ENCODE measurements at places on chromosomes 11 and 22.

- no peak for DNase-seq
Measured at GRCh38 chr22:31574055-31574670, 77.8 kb downstream of the SFI1 start.

DNA sequence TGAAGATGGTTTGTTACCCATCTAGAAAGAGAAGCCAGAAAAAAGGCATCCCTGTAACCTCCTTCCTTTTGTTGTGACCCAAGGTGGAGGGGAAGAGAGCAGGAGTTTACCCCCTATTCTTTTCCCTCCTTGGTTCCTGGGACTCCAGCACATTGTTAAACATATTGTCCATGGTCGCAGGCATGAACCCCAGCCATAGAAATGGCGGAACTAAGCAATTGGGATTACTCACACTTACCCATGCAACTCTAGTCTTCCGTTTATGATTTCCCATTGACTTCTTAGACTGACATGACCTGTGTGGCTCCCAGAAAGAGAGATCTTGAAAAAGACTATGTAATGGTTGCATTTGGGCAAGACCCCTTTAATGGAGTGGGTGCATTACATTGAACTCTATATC is 45.4 kb downstream of the OR4C46 start:
- no peak for DNase-seq

DNA sequence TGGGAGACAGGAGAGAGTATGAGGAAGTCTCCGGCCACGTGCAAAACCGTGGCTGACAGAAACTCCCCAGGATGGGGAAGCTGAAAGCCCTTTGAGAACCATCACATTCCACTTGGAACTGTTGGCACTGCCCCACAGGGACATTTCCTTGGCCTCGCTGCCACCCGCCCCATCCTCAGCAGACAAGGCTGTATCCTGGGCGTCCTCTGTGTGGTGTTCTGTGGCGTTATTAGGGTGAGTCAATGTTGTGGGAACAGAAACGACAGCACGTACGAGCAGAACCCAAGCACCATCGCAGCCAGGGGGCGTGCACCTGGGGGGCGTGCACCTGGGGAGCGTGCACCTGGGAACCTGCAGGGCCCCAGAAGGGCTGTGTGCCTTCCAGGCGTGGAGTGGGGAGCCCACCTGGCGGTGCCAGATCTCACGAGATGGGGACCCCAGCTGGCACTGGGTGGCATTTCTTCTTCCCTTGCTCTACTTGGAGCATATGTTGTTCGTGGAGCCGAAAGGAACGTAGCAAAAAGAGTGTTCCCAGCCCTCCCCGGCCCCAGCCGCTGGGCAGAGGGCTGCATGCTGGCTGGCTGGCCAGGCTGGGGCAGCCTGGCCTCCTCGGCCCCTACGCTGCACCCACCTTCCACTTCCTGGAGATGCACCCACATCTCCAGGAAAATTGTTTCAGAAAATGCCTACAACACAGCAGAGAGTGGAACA is 35.4 kb downstream of the NFAM1 start:
- DNase-seq: no peak

DNA sequence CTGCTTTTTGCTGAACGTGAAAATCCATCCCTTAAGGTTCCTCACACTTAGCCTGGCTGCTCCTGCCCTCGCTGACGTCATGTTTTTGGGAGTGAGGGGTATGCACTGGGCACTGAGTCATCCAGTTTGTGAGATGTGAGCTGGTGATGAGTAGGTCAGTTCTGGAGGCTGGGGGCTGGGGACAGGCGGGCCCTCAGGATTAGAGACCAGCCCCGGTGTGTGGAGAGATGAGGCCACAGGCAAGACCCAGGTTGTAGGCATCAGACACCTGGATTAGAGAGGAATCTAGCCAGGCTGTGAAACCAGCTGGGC is 9.2 kb downstream of the KCNC1 start:
- no peak for DNase-seq

DNA sequence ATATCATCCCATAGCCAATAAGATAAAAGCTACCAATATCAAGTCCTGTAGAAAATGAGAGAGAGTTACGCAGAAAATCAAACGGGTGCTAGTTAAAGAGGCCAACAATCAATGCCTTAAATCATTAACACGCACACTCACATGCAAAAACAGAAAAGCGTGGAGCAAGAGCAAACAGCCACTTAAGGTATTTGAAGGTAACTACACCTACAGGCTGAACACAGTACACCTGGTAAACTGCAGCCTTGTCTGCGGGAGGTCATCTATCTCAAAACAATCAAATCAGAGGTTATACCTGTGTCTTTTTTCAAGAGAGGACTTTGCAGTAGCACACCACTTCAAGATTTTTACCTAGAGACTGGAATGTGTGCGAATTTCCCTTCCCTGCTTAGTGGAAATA is 23.6 kb downstream of the SLC35F2 start:
- no peak for DNase-seq

DNA sequence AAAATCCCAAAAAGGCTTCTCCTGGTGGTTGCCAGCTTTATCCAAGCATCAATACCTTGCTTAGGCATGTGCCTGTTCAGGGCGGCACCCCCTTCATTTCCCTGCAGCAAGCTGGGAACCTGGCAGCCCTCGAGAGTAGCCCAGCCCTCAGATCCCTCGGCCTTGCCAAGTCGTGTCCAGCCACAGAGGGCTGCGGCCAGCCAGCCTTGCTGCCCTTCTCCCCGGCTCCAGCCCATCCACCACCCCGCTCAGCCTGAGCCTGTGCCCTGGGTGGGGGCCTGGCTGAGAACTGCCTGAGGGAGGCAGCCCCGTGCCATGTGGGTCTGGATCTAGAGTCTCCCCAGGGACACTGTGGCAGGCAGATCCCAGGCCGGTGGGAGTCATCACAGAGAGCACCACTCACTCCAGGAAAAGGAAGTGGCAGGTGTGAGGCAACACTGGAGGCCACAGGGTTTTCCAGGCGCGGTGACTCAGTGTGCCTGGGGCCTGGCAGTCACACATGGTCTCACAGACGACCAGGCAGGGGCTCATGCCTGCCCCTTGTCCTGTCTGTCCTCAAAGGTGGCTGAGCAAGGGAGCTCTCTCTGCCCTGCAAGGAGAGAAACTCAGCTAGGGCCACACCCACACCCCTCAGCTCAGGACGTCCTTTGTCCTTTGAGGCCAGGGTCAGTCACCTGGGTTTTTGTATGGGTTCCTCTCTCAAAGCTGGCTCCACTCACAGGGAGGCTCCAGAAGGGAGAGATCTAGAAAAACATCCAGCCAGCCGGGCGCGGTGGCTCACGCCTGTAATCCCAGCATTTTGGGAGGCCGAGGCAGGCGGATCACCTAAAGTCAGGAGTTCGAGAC is 12.2 kb upstream of the CDC42BPG start:
- peak; percentile 69 for DNase-seq

GRCh38 chr11:120929090-120929489 is 94.8 kb upstream of the TBCEL start:
- no peak for DNase-seq

GRCh38 chr11:100878474-100878873 is 191.4 kb downstream of the ARHGAP42 start:
- DNase-seq: peak; percentile 58

- DNase-seq: no peak
Measured at GRCh38 chr22:22109693-22110466, 127.3 kb upstream of the TOP3B start.

DNA sequence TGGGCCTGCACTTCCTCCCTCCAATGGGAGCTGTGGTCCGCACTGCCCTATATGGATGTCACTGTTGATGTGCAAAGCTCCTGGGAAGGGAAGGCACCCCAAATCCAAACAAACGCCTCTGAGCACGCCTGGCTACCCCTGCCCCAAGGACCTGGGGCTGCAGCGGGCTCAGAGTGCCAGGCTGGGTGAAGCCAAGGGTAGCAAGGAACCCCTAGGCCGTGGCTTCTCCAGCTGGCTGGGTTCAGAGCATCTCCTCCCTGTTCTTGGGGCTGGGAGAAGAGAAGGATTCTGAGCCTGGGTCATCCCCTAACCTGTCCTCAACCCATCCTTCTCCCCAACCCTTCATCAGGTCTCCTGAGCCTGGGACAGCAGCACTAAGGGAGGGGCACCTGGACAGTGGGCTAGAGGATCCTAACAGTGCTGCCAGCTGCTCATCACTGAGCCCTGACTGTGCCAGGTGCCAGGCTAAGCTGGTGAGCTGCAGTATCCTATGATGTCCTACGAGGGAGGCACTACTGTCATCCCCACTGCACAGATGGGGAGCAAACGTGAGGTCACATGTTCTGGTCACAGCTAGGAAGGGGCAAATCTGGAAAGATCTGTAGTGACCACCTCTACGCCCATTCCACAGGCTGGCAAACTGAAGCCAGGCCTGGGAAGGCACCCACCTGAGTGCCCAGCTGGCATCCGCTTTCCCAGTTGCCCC is 3.0 kb downstream of the SSTR3 start:
- DNase-seq: no peak

DNA sequence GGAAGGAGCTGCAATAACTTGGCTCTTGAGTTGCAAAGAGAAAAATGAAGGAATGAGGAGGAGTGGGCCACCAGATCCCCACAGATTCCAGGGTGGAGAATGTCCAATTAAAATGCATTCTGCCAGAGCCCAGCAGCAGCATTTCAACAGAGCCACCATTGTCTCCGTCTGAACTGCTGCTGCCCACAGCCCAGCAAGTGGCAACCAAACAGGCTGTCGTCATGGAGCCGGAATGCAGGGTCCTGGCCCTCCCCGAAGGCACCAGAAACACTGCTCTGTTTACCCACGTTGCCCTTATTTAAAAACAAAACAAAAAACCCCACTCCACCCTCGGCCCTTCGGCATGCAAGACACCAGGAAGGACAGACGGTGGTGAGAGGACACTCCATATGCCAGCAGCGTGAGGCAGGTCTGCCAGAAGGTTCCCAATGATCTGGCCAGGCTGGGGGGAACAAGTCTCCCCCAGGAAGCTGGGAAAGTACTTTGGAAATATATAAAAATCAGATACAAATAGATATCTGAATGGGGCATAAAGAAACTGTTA is 32.5 kb downstream of the PLEKHA7 start:
- peak; percentile 41 for DNase-seq

- DNase-seq: no peak
Measured at GRCh38 chr22:38187413-38188212, 6.0 kb upstream of the PLA2G6 start.

DNA sequence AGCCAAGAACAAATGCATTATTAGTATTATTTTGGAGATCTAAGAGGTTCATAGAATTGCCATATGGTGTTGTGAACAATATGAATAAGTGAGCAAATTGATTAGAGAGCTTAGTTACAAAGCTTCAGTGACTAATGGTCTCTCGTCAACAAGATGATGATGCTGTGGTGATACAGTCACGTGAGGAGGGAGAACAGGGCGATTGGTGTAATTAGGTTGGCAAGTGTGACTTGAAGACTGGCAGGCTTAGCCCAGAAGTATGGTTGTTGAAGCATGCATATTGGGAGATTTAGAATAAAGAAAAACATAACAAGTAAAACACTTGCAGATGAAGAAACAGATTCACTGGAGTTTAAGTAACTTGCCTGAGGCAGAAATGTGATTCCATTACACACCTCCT is 100.6 kb upstream of the SORL1-AS1 start:
- DNase-seq: no peak

GRCh38 chr11:16936643-16937042 is 77.6 kb downstream of the PLEKHA7 start:
- no peak for DNase-seq

- no peak for DNase-seq
Measured at GRCh38 chr22:48250286-48250895, 1487.9 kb downstream of the TBC1D22A start.

DNA sequence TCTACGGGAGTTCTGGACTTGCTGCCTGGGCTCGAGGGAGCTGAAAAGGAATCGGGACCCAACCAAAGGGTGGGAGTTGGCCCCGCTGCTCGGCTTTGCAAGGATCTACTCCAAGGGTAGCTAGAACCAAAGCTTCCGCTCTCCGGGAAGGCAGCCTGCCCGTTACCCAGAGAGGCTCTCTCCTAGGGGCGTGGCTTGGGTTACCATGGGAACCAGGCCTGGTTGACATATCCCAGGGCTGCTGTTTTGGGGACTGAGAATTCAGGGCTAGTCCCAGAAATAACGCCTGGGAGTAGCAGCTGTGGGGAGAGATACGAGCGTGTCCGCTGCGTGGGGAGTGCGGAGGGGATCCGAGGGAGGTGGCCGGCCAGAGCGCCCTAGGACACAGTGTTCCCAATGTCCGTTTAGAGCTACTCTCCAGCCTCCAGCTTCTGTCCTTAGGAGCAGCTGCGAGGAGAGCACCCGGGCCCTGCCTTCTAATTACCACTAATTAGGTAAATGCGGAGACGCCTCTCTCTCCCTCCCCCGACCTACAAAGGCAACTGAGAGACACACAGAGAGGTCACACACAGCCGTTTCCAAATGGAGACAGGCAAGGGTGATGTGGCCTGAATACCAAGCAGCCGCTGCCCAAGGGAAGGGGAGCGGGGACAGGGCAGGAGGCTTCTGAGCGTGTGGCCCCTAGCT is 141.6 kb upstream of the CADM1 start:
- DNase-seq: no peak

GRCh38 chr11:117828611-117829368 is 4.2 kb upstream of the FXYD2 start:
- DNase-seq: peak; percentile 67

DNA sequence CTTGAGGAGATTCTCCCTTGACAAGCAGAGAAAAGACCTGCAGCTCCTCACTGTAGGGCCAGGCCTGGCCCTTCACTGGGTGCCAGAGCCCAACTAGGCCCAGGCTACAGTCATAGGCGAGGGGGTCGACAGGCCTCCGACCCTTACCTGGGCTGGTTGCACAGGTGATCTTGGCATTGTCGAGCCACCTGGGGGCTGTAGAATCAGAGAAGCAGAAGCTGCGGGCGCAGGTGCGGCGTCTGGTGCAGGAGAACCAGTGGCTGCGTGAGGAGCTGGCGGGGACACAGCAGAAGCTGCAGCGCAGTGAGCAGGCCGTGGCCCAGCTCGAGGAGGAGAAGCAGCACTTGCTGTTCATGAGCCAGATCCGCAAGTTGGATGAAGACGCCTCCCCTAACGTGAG is 6.9 kb upstream of the RAB1B start:
- DNase-seq: no peak

- no peak for DNase-seq
Measured at GRCh38 chr22:30279046-30279788, 10.1 kb downstream of the CASTOR1 start.

- no peak for DNase-seq
Measured at GRCh38 chr11:14237444-14237961, 121.5 kb downstream of the RRAS2 start.

DNA sequence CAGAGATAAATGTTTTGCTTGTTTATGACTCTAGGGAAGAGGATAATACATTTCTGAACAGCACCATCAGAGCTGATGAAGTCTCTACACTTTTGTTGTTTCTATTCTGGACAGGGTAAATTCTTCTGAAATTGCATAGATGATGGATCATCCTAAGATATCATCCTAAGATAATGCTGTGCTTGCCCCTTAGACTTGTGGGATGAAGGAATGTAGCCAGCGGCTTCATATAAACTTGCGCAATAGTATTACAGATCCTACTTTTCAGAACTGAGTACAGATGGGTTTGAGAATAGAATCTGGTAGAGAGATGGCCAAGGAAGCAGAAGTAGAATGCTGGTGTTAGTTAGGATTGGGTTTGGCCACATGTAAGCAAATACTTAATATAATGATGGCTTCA is 61.0 kb downstream of the NCAM1 start:
- no peak for DNase-seq

DNA sequence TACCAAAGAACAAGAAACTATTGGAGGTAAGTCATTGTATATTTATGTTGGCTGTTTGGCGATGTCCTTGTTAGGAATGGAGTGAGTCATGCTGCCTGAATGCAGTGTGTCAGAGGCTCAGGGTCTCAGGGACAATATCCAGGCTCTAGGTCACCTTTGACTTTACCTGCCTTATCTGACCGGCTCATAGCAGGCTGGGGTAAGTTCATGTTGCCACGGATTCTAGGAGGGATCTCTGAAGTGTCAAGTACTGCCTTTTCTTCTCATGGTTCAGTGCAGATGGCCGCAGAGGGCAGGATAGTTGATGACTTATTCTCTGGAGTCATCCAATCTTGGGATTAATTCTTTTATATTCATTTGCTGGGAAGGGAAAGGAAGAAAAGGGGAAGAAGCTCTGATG is 53.2 kb downstream of the SPON1 start:
- DNase-seq: peak; percentile 51
